ENCODE measurements at places on chromosomes 6 and 20.

DNA sequence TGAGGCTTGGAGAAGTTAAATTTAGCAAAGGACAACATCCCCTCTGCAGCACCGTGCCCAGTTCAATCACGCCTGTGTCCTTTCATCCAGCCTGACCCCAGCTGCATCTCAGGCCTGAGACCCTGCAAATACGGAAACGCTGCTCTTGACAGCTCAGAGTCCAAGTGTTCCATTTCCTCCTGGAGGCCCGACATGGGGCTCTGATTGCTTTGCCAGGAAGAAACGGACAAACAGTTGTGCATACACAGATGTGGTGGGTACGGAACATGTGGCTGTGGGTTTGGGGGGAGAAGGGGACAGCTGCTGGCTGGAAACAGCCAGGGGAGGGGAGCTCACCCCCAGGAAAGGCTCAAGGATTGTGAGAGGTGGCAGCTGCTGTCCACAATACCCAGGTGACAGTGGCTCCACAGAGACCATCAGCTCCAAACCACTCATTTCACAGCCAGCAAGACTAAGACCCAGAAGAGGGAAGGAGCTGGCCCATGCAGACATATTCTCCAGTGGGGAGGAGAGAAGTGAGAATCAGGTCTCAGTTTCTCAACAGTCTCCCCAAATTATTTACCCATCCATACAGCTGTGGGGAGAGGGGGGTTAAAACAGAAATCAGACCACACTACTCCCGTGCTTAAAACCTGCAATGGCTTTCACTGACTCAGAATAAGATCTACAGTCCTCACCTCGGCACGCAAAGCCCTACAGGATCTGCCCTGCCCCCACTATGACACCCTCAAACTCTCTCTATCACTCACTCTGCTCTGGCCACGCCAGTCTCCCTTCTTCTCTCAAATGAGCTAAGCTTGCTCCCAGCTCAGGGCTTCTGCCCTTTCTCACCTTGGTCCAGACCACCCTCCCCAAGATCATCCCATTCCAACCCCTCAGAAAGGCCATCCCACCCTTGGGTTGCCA is 89.1 kb downstream of the PREX1 start:
- no peak for DNase-seq

GRCh38 chr20:38132910-38133501 is 32.1 kb downstream of the TGM2 start:
- no peak for DNase-seq

DNA sequence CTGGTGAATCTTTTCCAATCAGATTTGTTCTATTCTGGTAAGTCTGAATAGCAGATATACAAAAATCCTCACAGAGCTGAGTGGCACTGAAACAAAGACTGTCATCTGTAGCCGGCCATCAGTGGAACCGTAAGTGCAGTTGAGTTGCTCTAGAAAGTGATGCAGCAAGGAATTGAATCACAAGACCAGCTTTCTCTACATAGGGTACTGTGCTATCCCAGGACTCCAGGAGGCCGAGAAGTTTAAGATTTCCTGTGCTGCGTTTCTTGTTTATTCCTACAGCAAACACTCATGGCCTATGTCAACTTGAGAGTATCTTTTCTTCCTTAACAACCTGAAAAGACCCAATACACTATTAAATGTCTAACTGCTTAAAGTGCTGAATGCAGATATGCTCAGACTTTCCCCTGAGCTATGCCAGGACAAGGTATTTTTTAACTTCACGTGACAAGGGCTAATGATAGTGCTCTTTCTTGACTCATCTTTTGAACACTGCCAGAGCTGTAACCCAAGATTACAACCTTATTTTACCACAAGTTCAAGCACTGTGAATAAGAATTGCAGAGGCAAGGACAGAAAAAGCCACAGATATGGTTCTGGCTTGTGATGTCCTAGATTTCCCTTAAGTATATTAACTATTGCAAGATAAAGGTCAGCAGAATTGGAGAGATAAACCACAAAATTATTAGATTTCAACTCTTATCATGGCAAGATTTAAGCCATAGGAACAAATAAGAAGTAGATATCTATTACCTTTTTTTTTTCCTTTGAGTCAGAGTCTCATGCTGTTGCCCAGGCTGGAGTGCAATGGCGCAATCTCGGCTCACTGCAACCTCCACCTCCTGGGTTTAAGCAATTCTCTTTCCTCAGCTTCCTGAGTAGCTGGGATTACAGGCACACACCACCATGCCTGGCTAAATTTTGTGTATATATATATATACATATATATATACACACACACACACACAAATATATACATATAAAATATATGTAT is 71.6 kb downstream of the GJA1 start:
- no peak for DNase-seq

DNA sequence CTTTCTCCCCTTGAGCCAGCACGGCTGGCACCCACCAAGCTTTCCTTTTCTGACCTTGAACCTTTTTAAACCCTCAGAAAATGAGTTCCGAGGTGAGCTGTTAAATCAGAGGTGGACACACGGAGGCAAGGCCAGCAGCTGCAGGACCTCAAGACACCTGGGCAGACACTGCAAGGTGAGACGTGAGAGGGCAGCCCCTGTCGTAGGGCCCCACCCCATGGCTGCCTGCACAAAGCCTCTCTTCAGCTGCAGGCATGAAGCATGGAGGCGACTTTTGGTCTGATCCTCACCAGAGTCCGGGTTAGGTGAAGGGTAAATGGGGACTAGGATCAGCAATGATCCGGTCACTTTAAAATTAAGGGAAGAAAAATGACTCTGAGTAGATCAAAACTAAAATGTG is 25.7 kb downstream of the MYT1 start:
- DNase-seq = no peak

DNA sequence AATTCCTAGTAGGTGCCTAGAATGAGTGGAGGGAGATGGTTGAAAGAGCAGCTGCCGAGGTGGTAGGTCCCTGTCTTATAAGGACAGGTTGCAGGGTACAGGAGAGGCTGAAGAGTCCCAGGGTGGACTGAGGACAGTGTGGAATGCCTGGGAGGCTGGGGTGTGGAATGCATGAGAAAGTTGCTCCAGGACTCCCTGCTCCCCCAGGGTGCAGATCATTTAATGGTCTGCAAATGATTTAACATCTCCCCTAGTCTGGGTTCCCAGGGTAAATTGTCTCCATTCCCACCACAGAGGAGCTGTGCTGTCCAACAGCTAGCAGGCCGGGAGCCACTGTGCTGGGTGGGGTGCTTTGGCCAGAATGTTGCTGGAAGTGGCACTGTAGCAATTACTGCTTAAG is 76.0 kb downstream of the CD83 start:
- DNase-seq = no peak

- DNase-seq = no peak
These were observed 74.0 kb upstream of the SAMD5 start for GRCh38 chr6:147434516-147434915.

GRCh38 chr20:32155017-32155981 is 45.8 kb downstream of the TM9SF4 start:
- no peak for DNase-seq

DNA sequence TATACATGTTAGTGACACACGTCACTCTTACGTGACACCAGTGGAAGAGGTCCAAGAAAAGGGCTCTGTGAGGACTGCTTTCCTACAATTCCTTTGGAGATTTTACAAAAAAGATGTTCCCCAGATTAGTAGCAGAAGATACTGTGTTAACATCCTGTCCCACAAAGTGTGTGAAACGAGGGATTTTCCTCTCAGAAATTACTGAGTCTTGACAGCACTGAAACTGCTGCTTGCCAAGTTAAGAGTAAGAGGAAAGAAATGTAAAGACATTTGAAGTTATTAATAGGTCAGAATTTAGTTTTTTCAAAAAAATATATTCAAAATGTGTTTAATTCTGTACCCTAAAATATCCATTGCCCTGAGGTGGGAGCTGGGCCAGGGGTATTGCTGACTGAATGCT is 58.8 kb upstream of the MAP7 start:
- DNase-seq = no peak

DNA sequence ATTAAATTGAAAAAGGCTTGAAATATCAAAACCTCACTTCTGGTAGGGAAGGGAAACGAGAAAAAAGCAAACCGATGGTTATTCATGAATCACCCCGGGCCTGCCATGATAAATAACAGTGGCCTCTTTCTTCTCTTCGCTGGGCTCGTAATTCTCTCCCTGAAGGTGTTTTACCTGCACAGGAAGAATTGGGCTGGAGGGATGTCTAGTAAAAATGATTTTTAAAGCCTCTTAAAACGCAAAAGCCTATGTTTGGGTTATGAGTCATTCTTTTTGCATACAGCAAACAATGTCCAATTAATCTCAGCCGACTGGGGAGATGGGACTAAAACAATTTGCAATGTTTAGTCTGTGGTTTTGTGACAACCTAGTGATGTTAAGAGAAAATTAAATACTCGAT is 16.8 kb downstream of the LINC00237 start:
- no peak for DNase-seq

DNA sequence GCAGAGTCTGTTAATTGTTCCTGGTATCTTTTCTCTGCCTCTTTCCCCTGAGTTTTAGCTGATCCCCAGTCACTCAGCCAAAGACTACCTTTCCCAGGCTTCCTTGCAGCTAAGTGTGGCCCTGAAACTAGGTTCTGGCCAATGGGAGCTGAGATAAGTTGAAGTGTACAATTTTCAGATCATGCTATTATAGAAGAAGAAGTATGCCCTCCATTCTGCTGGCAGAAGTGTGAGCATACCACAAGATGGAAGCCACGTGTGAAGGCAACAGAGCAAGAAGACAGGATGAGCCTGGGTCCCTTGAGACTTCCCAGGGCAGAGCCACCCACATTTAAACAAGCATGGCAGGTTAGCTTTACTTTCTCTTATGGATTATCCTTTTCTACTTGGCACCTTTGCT is 273.2 kb downstream of the HIVEP2 start:
- DNase-seq = peak; percentile 7

- DNase-seq = peak; percentile 84
These were observed 611 bp downstream of the CNPY3 start for GRCh38 chr6:42929821-42930360.

DNA sequence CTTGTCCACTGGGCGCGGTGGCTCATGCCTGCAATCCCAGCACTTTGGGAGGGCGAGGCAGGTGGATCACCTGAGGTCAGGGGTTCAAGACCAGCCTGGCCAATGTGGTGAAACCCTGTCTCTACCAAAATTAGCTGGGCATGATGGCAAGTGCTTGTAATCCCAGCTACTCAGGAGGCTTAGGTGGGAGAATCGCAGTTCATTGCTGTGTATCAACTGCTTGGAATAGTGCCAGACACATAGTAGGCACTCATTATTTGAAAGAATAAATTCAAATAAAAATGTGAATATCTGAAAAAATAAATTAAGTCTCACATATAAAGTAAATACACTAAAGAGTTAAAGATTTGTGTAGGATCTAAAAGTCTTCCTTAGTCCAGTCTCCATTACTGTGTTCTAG is 1.9 kb downstream of the PAK1IP1 start:
- DNase-seq = no peak

- DNase-seq = no peak
These were observed 4.5 kb upstream of the EPB41L2 start for GRCh38 chr6:131067521-131067920.

DNA sequence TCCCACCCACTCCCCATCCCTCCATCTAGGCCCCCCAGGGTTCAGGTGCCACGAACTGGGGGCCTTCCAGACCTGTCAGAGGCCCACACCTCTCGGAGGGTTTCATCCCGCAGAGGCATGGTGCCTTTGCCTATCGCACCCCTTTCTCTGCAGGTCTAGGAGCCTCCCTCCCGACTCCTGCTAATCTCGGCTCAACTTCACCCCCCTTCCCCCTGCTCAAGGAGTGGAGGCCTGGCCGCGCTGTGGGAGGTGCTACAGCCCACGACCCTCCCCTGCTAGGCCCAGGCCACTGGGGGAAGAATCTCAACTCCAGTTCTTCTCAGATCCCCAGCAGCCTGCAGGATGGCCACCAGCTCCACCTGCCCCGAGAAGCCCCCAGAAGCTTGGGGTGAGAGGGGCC is at the start of gene TULP1:
Gene TULP1 (minus strand): TSS at position 157 of the 400 bp plus-strand sequence. CDS start 38 bp downstream, at position 119.
- no peak for DNase-seq
